ENCODE measurements at places on chromosomes 12 and 14. TPM values are rescaled to one million over a fixed set of nuclear protein-coding genes. Genes with fewer than 3 reads are reported as not detected.

Gene C12orf50
- total RNA-seq, result 1.4 TPM

Gene SIX1
- 0.71 TPM for total RNA-seq

Gene RAB2B
- 16.8 TPM for total RNA-seq

Gene HOXC9
- total RNA-seq, result 1.7 TPM

Gene CBX5
- total RNA-seq, result 68.0 TPM

Gene CAND1
- total RNA-seq, result 66.4 TPM

Gene POTEM
- total RNA-seq, result not detected

DNA sequence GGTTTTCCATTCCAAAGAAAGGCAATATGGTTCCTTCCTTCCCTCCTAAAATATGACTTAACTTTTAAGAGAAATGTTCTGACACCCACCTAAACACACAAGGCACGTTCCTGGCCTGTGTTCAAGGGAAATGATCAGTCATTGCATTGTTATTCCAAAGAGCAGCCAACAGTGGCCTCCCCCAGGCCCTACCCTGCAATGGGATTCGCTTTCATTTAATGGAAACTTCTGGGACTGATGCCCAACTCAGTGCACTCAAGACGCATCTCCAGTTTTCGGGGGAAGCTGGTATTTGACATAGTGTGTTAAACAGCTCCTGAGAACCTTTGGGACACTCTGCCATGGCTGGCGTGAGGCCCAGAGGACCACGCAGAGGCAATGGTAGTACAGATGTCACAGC, 65.9 kb downstream of the DDX51 start:
- no peak overlapping the region for H3K27ac ChIP-seq
- no peaks in the 10 kb centered on the region for H3K4me1 ChIP-seq
- H3K4me3 ChIP-seq, result no peak overlapping the region
- DNase-seq, result no peak
- H3K36me3 ChIP-seq, result peaks cover 54% of the 10 kb centered on the region

- H3K4me3 ChIP-seq, result no peak overlapping the region
- H3K27ac ChIP-seq, result no peak overlapping the region
- peaks cover 22% of the 10 kb centered on the region for H3K4me1 ChIP-seq
- H3K27me3 ChIP-seq, result no peaks in the 10 kb centered on the region
Observed at GRCh38 chr14:77124345-77125280, 17.0 kb downstream of the ZDHHC22 start.

DNA sequence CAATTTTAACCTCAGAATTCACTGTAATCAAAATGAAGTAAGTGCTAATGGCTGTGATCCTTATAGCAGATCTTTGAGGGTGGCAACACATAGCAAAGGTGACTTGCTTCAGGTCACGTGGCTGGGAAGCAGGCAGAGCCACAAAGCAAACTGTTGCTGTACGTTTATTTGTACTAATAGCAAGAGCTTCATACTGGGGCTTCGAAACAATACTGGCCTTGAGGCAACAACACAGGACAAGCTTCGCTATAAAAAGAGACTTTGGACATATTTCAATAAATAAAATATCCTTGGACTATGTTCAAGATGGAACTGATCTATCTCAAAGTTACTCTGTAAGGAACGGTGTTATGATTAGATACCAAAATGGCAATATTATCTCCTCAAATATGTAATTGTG, 44.6 kb downstream of the MSRB3 start:
- H3K4me3 ChIP-seq, result no peak overlapping the region
- H3K27ac ChIP-seq, result no peak overlapping the region
- H3K4me1 ChIP-seq, result no peaks in the 10 kb centered on the region
- H3K27me3 ChIP-seq, result no peaks in the 10 kb centered on the region
- DNase-seq, result no peak
- H3K36me3 ChIP-seq, result no peaks in the 10 kb centered on the region

DNA sequence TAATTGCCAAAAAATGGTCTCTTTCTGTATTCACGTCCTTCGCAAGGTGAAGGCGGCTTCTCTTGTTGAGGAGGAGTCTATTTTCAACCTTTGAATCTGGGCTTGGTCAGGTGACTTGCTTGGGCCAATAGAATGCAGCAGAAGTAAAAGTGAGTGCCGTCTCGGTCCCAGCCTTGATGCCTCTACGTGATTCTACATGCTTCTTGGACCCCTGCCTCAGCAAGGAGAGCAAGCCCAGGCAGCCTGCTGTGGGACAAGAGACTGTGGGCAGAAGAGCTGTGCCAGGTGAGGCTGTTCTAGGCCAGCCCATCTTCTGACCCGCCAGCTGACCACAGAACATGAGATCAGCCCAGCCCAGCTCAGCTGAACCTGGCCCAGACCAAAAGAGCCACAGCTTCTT, 39.1 kb upstream of the CCDC63 start:
- no peak for DNase-seq
- no peaks in the 10 kb centered on the region for H3K36me3 ChIP-seq
- no peaks in the 10 kb centered on the region for H3K27me3 ChIP-seq
- H3K4me3 ChIP-seq, result no peak overlapping the region

DNA sequence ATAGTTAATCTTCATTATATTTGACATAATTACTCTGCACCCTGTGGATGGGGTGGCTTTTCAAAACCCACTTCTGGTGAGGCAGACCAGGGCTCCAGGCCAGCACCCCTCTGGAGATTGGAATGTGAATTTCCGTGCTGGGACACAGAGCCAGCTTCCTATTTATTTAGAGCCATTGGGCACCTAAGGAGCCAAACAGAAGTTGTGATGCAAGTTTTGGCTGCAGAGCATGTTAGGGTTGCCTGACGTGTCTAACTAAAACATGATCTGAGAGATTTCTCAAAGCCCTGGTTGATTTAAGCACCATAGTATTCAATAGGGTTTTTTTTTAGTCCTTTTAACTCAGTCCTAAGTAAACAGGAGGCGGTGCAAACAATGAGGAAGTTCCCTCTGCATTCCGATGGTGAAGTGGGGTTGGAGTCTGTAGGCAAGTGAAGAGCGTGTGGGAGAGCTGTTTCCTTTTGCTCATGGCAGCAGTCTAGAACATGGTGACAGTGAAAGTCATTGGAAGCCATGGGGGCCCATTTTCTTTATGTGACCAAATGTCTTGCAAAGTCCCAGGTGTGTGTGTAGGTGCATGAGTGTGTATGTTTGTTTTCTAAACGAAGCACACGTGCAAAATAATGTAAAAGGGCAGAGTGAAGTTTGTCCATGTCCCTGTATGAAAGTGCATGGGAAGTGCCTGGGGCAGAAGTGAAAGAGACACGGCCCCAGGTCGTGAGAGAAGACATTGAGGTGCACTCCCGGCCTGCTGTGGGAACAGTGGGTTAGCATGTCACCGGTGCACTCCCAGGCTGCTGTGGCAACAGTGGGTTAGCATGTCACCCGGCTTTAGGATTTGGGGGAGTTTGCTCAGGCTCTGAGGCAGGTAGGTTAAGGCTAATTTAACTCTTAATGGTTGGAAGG, 117.7 kb downstream of the PRKCH start:
- DNase-seq, result peak; percentile 22
- H3K27ac ChIP-seq, result no peak overlapping the region
- no peaks in the 10 kb centered on the region for H3K36me3 ChIP-seq
- H3K4me3 ChIP-seq, result no peak overlapping the region

DNA sequence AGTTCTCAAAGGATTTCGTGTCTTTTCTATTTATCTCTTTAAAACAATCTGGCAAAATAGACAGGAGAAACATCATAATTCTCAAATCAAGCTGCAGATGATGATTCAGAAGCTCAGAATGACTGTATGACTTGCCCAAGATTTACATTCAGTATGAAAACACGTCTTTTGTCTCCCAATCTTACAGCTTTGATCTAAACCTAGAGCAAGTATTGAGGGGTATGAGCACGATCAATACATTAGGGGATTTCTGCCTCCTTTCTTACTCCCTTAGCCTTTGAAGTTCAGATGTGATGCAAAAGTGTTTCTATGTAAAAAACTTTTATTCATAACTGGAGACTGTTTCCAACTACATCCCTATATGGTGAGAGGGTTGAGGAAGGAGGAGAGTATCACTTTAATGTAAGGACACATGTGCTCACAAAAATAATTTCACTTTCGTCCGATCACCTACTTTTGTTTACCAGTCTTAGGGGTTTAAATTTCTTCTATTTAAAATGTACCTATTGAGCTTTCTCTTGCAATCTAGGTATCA, 454.8 kb downstream of the TMTC2 start:
- no peaks in the 10 kb centered on the region for H3K27me3 ChIP-seq
- H3K27ac ChIP-seq, result no peak overlapping the region
- no peaks in the 10 kb centered on the region for H3K36me3 ChIP-seq
- DNase-seq, result no peak

DNA sequence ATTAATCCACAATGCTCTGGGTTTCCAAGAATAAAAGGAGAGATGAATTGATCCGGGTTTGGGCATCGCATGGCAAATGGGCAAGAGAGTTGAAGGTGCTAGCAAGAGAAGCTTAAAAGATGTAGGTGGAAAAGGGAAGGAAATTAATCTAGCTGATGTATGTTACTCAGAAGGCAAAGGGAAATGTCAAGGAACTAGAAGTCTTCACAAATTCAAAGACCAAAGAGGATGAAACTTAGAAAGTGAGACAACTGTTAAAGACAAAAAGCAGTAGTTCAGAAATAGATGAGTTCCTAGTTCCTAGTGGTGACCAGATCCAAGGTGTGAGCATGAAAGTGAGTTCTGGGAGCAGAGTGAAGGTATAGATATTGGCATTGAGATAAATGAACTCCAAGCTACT, 228.3 kb downstream of the SEC23A start:
- H3K36me3 ChIP-seq, result no peaks in the 10 kb centered on the region
- H3K27me3 ChIP-seq, result no peaks in the 10 kb centered on the region

- H3K27me3 ChIP-seq, result no peaks in the 10 kb centered on the region
- H3K4me1 ChIP-seq, result no peaks in the 10 kb centered on the region
- no peak overlapping the region for H3K4me3 ChIP-seq
- DNase-seq, result no peak
- no peak overlapping the region for H3K27ac ChIP-seq
Observed at GRCh38 chr12:76368230-76368629, 20.0 kb upstream of the BBS10 start.

GRCh38 chr12:96396914-96397313, 3.3 kb downstream of the CDK17 start:
- no peak overlapping the region for H3K27ac ChIP-seq
- H3K36me3 ChIP-seq, result no peaks in the 10 kb centered on the region
- no peak overlapping the region for H3K4me3 ChIP-seq
- no peaks in the 10 kb centered on the region for H3K27me3 ChIP-seq

- H3K27ac ChIP-seq, result no peak overlapping the region
- H3K4me1 ChIP-seq, result no peaks in the 10 kb centered on the region
- no peaks in the 10 kb centered on the region for H3K36me3 ChIP-seq
- H3K4me3 ChIP-seq, result no peak overlapping the region
Observed at GRCh38 chr14:82490397-82490796, 956.7 kb upstream of the SEL1L start.

- H3K4me3 ChIP-seq, result no peak overlapping the region
- H3K36me3 ChIP-seq, result peaks cover 11% of the 10 kb centered on the region
- no peaks in the 10 kb centered on the region for H3K27me3 ChIP-seq
- DNase-seq, result no peak
- peak overlapping the region; percentile 65 for H3K27ac ChIP-seq
- H3K4me1 ChIP-seq, result peaks cover 12% of the 10 kb centered on the region
Observed at GRCh38 chr12:52082988-52083637, 3.6 kb downstream of the SMIM41 start.

DNA sequence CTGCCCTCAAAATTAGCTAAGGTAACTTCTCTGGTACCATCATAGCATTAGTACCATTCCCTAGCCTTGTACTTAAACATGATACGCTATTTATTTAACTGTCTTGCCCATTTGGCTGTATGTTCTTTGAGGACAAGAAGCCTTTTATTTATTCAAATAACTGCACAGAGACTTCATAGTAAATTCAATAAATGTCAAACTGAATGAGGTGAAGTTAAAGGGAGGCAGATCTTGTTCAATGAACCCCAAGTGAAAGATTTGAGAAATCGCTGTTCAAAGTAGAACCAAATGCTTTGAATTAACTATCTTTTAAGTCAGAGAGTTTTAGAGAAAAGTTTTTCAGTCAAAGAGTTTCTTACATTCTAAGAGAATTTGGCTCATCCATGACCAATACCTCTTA, 203.6 kb downstream of the GXYLT1 start:
- H3K4me1 ChIP-seq, result no peaks in the 10 kb centered on the region
- no peaks in the 10 kb centered on the region for H3K36me3 ChIP-seq
- H3K27ac ChIP-seq, result no peak overlapping the region
- DNase-seq, result no peak
- no peaks in the 10 kb centered on the region for H3K27me3 ChIP-seq

- no peak for DNase-seq
- no peak overlapping the region for H3K4me3 ChIP-seq
- H3K4me1 ChIP-seq, result peaks cover 58% of the 10 kb centered on the region
- H3K27ac ChIP-seq, result peak overlapping the region; percentile 48
- no peaks in the 10 kb centered on the region for H3K36me3 ChIP-seq
- H3K27me3 ChIP-seq, result no peaks in the 10 kb centered on the region
Observed at GRCh38 chr14:101875041-101875726, 89.2 kb upstream of the DYNC1H1 start.

- no peak for DNase-seq
- H3K36me3 ChIP-seq, result no peaks in the 10 kb centered on the region
- no peak overlapping the region for H3K4me3 ChIP-seq
- no peaks in the 10 kb centered on the region for H3K27me3 ChIP-seq
- no peak overlapping the region for H3K27ac ChIP-seq
Observed at GRCh38 chr14:64405295-64405694, 17.1 kb downstream of the MTHFD1 start.

GRCh38 chr14:100899884-100900771, 3.4 kb downstream of the RTL1 start:
- peaks cover 58% of the 10 kb centered on the region for H3K4me1 ChIP-seq
- H3K27me3 ChIP-seq, result no peaks in the 10 kb centered on the region
- DNase-seq, result peak; percentile 39
- H3K27ac ChIP-seq, result peak overlapping the region; percentile 39

- H3K4me3 ChIP-seq, result no peak overlapping the region
- H3K27ac ChIP-seq, result no peak overlapping the region
- no peaks in the 10 kb centered on the region for H3K27me3 ChIP-seq
- no peak for DNase-seq
- H3K4me1 ChIP-seq, result no peaks in the 10 kb centered on the region
Observed at GRCh38 chr14:83826838-83827237, 1703.1 kb upstream of the FLRT2 start.

GRCh38 chr14:53542732-53543131, 389.6 kb upstream of the DDHD1 start:
- no peak overlapping the region for H3K27ac ChIP-seq
- no peak overlapping the region for H3K4me3 ChIP-seq
- peak; percentile 29 for DNase-seq
- no peaks in the 10 kb centered on the region for H3K36me3 ChIP-seq
- H3K4me1 ChIP-seq, result peaks cover 4% of the 10 kb centered on the region

GRCh38 chr14:90810806-90811205, 5.4 kb downstream of the TTC7B start:
- H3K4me1 ChIP-seq, result peaks cover 14% of the 10 kb centered on the region

All from adrenal gland (tissue), 19 donors.